Activated CD8-positive, alpha-beta memory T cell treated with anti-CD3 and anti-CD28 coated beads, Interleukin-2, amount 10 ng/mL, durations not matched to agents 7 days and 5 days (primary cell): ENCODE measurements at places on chromosomes 5 and 9.
A peak's percentile ranks its signal among the peaks of the same experiment; 100 is the strongest.

DNA sequence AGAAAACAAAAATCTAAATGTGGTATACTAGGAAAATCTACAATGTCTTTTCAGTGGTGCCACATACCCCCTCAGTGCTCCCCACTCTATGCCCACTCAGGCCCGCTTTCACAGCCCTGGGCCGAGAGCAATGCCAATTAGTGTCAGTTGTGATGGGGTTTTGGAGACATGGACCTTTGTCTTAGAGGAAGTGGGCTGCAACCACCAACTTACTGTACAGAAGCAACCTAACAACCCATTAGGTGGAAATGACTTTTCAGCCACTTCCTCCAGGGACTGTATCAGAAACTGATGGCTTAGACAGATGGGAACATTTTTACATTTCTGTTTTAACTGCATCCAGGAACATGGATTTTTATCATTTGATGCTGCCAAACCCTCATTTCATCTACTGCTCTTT lies 268.0 kb downstream of the BNC2 start:
- no peak for DNase-seq

GRCh38 chr5:68460147-68460798 lies 244.7 kb downstream of the PIK3R1 start:
- peak; percentile 64 for DNase-seq

- no peak for DNase-seq
Measured at GRCh38 chr9:14692470-14693250, 572 bp downstream of the ZDHHC21 start.

DNA sequence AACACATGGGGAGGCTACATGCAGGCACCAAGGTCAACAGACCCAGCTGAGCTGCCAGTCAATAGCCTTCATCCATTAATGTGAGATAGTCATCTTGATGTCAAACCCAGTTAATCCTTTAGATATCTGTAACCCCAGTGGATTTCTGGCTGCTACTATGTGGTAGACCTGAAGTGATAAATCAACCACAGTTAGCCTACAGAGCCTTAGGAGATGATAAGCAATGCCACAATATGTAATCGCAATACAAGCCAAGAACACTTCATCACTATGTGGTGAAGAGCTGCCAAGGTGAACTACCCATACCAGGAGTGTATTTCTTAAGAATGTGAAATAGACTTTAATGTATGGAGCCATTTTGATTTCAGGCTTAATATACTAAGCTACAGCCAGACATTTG lies 1175.5 kb downstream of the DTWD2 start:
- no peak for DNase-seq

DNA sequence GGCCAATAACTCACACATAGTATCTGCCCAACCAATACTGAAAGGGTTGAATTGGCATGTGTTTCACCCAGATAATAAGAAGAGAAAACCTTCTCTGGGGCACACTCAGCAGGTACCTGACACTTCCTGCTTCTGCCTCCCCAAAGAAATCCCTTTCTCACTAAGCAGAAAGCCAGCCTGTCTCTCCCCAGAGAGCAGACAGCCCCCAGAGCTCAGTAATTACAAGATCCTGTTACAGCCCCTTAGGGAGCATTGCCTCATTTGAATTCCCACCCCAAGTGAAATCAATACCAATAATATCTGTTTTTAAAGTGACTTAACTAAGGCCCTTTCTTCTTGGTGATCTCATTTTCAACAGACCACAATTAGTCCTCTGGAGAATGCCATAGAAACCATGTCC lies 38.5 kb upstream of the FOXI1 start:
- DNase-seq, result no peak

DNA sequence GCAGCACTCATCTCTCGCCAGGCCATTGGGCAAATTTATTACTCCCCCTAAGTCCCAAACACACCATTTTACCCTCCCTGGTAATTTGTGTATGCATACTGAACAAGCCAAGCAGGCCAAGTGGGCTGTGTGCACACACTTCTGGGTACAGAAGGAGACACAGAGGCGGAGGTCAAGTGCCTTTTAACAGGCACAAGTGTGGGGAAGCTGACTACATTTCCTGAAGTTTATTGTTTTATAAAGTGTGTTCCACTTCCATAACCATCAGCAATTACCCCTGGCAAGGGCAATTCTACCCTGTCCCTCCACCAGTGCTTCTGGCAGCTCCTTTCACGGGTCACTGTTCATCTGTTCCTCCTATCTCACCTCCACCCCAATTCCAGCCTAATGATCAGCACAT lies 93.9 kb downstream of the SETX start:
- no peak for DNase-seq

GRCh38 chr9:108162664-108163063 lies 673.1 kb upstream of the KLF4 start:
- DNase-seq, result no peak

DNA sequence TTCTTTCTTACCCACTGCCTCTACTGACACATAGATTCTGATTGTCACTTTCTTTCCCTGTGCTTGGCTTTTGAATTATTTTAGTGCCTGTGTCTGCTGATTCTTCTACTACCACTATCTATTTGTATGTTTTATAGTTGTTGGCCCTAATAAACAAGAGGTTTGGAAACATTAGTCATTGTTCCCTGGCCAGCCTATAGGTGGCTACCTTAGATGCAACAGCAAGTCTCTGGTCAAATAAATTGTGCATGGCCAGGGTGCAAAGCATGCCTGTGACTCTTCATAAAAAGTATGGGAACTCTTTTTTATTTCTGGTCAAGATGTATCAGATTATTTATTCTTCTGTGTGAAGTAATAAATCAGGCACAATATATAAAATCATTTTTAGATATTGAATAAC lies 124.4 kb downstream of the PLK2 start:
- no peak for DNase-seq

- DNase-seq, result no peak
Measured at GRCh38 chr5:124252191-124252638, 494.2 kb downstream of the ZNF608 start.

DNA sequence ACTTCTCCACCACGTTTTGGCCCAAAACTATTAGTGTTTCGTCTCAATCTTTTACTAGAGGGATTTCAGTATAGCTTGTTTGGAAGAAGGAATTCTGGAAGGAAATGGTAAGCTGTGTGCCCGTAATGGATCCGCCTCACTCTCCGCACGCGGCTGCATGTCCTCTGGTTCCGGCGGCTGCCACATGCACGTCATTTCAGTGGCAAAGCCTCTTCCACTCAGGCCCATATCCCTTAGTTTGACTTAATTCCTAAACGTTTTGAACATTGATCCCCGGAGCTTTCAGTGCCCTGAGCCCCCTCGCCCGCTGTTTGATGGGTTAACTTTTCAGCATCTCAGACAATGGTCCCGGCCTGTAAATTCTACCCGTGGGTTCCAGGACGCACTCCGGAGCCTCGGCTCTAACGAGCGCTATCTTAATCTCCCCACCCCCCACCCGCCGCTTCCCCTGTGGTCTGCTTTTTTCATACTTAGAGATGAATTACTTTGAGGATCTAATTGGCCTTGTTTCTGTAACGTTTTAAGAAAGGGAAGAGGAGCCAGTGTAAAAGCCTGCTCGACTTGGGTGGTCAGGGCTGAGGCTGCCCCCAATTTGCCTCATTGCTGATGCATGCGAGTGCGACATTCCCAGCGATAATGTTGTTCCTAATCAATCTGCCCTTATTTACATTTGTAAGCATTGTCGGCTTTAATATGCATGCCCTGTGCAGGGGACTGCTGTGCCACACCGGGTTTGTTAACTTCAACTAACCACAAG lies 4.6 kb downstream of the PTCH1 start:
- no peak for DNase-seq
